Dermis blood vessel endothelial cell (primary cell): ENCODE measurements at places on chromosomes 3 and 15.

DNA sequence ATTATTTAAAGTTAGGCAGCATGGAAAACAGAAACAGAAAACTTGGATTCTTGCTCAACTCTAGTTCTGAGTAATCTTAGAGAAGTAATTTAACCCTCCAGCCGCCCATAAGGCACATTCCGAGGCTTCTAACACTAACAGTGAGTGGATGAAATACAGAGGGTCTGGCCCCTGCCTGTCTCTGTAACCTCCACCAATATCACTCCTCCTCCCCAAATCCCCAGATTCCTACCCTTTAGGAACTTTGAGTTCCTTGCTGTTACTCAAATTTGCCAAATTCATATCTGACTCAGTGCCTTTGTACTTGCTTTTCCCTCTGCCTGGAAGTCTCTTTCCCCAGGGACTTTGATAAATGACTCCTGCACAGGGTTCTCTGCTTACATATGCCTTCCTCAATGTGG, 112.5 kb upstream of the TGFBR2 start:
- no peak for DNase-seq

DNA sequence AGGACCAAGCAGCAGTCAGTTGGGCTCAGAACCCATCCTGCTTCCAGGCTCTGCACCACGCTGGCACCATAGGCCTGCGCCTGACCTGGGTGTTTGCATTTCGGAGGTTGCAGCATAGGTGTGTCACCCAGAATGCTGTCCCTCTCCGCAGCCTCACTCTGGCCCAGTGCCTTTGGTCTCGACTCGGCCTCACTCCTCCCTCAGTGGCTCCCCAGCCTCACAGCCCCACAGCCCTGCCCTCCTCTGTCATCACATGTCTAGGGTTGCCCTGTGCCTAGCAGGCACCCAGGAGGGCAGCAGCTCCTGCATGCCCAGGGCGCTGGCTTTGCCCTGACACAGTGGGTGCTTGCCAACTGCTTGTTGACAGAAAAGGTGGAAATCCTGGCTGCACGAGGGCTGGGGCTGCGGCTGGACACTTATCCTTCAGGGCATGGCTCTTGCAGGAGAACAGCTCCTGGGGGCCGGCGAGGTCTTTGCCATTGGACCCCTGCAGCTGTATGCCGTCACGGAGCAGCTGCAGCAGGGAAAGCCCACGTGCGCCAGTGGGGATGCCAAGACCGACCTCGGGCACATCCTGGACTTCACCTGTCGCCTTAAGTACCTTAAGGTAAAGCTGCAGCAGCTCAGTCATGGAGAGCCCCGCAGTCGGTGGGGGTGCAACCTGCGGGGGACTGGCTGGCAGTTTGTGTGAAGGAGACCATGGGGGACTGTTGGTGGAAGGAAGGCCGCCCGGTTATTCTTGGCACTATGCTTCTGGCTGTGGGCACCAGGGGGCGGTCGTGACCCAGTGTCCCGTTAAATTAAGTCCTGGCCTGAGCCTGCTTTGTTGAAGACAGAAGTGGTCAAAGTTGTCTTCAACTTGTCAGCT, 16.2 kb downstream of the NISCH start:
- DNase-seq: peak; percentile 84

- no peak for DNase-seq
Measured at GRCh38 chr3:60010781-60011180, 961.0 kb upstream of the CFAP20DC start.

GRCh38 chr15:67024314-67024997, 40.9 kb upstream of the SMAD3 start:
- DNase-seq: peak; percentile 92

- DNase-seq: no peak
Measured at GRCh38 chr3:140031170-140031569, 96.2 kb downstream of the CLSTN2 start.

DNA sequence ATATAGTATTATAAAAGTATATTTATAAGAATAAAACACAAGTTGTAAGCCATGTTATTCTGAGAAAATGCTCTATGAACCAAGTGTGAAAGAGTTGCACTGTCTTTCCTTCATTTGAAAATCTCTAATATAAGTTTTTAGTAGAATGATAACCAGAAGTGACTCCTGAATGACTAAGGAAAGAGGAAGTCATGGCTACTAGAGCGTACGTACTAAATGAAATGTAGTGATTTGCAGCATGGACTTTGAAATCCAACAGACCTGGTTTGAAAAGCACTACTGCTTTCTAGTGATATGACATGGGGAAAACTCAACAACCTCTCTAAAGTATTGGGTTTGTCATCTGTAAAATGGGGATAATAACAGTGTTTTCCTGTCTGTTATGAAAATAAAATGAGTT, 10.3 kb upstream of the DNAJC13 start:
- DNase-seq: no peak
